ENCODE measurements at places on chromosomes 7 and 10.

DNA sequence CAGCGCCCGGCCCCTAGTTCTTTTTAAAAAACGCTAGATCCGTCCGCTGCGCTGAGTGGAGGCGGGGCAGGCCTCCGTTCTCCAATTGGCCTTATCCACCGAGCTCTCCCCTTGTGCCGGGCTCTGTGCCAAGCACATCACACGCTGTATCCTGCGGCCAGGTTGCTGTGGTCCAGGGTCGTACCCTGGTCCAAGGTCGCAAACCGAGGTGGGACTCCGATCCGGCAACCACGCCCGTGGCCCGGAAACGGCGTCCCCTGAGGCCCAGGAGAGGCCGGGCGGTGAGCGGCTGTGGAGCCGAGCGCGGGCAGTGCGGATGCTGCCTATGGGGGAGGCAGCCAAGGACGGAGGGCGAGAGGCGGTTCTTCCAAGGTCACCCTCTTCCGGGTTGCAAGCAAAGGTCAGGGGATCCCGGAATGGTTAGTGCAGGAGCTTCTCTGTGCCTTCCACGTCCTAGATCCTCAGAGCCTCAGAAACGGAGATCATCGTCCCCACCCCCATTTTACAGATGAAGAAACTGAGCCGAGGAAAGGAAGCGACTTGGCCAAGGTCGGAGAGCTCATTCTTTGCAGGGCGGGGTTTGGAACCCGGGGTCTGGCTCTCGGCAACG, 72.4 kb upstream of the LRRC4 start:
- DNase-seq = no peak

GRCh38 chr10:121405549-121405948, 192.7 kb downstream of the FGFR2 start:
- no peak for DNase-seq

- DNase-seq = no peak
Measured at GRCh38 chr10:66744915-66745314, 180.9 kb upstream of the LRRTM3 start.

DNA sequence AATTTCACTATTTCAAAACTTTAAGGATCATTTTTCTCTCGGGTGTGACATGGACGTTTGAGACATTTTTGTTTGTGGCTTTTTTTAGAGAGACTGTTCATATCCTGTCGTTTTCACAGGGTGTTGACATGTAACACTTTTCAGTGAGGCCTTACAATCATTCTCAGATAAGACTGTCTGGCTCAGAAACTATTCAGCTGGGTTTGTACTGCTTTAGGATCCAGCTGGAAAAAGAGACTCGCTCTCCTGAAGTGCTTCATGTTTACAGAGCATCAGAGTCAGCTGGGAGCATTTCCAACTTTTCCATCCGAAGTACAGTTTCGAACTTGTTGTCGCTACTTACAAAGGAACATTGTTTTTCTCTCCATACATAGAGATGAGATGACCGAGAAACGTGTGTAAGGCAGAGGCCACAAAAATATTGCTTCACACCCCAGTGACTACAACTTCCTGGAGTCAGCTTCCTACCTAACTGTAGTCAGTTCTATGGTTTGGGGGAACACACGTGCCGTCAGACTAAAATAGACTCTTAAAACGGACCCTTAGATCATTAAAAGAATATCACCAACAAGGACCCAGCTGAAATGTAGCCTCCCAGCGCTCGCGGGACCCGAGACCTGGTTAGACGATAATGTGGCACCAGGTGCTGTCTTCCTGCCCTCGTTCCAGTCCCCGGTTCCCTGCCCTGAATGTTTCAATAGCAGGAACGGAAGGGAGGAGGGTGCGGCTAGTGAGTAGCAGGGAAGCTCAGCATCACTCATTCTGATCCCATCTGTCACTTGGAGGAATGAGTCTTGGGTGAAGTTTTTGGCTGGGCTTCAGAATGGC, 78.0 kb downstream of the MKI67 start:
- DNase-seq = no peak

DNA sequence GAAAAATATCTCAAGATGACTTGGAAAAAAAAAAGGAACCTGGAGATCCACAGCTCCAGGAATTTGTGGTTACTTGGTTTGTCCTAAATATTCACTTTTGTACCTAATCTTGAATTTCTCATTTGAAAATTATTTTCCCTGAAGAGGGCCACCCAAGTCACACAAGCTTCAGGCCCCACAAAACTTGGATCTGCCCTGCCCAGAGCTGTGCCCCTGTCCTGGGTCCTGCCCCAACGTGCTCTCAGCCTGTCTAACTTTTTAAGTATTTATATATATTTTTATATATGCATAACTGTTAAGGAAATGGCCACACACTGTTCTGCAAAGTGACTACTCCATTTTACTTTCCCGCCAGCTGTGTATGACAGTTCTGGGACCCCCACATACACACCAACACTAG, 123.5 kb downstream of the ARHGAP22 start:
- no peak for DNase-seq

DNA sequence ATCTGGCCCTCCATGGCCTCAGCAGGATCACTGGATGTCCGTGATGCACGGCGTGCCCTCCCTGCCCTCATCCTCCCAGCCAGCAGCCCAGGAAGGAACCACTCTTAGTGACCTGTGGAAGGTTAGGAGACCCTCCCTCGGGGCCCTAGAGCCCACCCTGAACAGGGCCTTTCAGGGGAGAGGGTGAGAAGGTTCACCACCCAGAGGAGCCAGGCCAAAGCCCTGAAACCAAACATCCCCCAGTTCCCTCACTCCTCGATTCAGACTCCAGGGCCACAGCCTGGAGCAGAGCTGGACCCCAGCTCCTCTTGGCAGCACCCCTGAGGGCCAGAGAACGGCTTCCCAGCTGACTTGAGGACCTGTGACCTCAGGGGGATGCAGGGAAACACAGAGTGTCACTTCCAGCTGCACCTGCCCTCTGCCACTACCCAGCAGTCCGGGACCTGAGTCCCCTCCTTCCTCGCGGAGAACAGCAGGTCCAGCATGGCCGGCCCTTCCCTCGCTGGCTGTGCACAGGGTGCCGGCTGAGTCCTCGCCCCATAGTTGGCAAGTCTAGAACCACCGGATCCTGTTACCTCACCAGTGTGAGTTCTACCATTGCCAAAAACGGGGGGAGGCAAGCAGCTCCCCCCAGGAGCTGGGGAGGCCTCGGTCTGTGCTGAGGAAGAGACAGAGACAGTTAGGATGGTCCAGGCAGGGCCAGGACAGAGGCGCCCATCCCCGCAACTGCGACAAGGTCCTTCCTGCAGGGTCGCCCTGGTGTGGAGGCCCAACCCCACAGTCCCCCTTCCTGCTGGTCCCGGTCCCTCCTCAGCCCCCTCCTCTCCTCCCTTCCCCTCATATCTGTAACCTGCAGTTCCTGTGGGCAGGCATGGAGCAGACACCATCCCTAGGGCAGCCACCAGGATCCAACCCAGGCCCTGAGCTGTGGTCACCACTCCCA, 158.6 kb downstream of the NRF1 start:
- DNase-seq = no peak

DNA sequence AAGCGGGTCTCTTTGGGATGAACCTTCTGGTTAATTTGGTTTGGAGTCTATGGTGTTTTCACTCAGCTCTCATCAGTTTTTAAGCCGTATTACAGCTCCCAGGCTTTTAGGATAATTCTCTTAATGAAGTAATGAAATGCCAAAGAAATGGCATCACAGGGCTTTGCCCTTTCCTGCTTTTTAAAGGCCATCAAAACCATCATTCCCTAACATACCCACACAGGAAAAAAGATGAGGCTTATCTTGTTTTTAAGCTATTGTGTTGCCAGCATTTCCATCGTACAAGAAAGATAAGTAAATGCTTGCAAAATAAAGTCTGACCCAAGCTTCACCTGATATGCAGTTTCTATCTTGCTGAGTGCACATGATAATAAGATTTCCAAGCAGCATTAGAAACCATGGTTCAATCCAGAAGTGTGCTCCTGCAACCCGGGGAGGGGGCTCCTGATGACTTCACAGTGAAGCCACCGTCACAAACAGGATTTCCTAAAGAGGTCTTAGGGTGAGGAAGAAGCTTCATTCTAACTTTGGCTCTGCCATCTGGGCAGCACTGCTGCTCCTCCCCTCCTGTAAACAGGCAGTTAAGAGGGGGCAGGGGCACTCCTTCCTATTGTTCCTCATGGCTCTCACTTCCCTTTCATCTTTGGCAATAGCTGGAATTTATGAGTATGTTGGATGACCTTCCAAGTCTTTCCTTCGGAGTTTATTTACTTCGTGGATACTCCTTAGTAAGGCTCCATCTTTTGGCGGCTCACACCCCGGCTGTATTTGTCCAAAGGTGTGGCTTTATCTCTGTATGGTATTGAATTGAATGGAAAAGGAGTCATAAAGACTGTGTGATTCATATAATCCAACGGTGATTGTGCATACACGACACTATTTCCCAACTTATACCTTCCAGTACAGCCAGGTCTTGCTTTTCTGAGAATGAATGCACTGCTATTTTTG, 55.2 kb upstream of the FAM133B start:
- no peak for DNase-seq

- DNase-seq = no peak
Measured at GRCh38 chr10:12690525-12691126, 310.9 kb downstream of the CCDC3 start.

GRCh38 chr10:11414314-11415038, 197.0 kb downstream of the USP6NL start:
- no peak for DNase-seq

DNA sequence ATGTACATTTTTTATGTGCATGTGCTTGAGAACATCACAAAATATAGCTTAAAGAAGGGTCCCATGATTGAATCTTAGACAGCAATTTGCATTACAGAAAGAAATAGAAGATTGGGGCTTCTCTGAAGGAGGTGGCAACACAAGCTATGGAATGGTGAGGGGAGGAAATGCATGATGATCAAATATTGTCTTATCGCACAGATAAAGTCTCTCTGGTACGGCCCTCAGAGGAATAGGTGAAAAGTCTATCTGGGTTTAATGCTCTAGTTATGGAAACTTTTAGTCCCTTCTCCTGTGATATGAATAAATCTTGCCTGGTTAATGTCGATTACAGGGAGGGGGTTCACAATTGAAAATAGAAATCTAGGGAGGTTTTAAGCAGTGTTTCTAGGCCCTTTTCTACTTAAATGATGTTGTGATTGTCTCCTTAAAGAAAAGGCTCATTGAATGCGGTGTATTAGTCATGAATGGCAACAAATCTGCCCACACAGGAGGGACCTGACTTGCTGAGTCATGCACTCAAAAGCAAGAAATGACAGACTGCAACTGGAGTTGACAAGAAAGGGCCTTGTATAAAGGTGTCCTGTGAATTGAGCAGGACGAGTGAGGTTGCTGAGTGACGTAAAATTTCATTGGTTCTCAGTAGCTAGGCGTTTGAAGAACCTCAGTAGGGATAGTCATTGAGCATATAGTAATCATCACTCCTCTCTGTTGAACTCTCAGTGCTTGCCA, 133.4 kb upstream of the CSTF2T start:
- no peak for DNase-seq
